ENCODE measurements at places on chromosomes 11 and 22. TPM values are rescaled to one million over a fixed set of nuclear protein-coding genes. Genes with fewer than 3 reads are reported as not detected.

Gene CRYAB
- 90.5 TPM for total RNA-seq

Gene APOA5
- total RNA-seq = not detected

Gene RAB38
- total RNA-seq = 5.6 TPM

Gene PANX1
- 55.5 TPM for total RNA-seq

Gene PGR
- 0.10 TPM for total RNA-seq

Gene ZNF280A
- total RNA-seq = not detected

Gene CALCB
- total RNA-seq = not detected

Gene EHF
- 105 TPM for total RNA-seq

Gene LINC01488
- not detected for total RNA-seq

Gene OR8A1
- not detected for total RNA-seq

Gene HOATZ
- not detected for total RNA-seq

Gene NCAPD3
- total RNA-seq = 18.1 TPM

Gene JAML
- 9.7 TPM for total RNA-seq

Gene SCGB2A2
- not detected for total RNA-seq

Gene SBF1
- total RNA-seq = 61.7 TPM

Gene CDHR5
- not detected for total RNA-seq

Gene PKP3
- 39.2 TPM for total RNA-seq

Gene KRTAP5-2
- total RNA-seq = not detected

Gene TEAD1
- total RNA-seq = 131 TPM

Gene INPP5J
- 3.5 TPM for total RNA-seq

Gene SPDYC
- total RNA-seq = not detected

Gene GRM5
- 0.21 TPM for total RNA-seq

Gene OR51B4
- not detected for total RNA-seq

Gene DRD4
- total RNA-seq = not detected

Gene PSMC3
- total RNA-seq = 133 TPM

Gene KRTAP5-4
- not detected for total RNA-seq

Gene CRYBB1
- total RNA-seq = not detected

Gene TIGD3
- total RNA-seq = not detected

Gene MMP3
- 0.10 TPM for total RNA-seq

Gene CASP1
- 11.0 TPM for total RNA-seq

Gene SLC16A8
- total RNA-seq = not detected

Gene TMPRSS13
- 2.2 TPM for total RNA-seq

Gene LGR4
- total RNA-seq = 69.4 TPM

Gene SAA1
- 2.4 TPM for total RNA-seq

Gene YAP1
- total RNA-seq = 113 TPM

Gene SCO2
- total RNA-seq = 1.3 TPM

Gene OR51B5
- total RNA-seq = not detected

Gene PGA5
- not detected for total RNA-seq

Gene GPHA2
- not detected for total RNA-seq

Gene LYVE1
- 22.3 TPM for total RNA-seq

Gene ARHGAP42
- total RNA-seq = 45.4 TPM

All from tongue (tissue), 3 donors.